ENCODE measurements at places on chromosomes 12 and 14.

- DNase-seq = peak; percentile 71
These were observed 24.1 kb downstream of the DMAC2L start for GRCh38 chr14:50335989-50336824.

DNA sequence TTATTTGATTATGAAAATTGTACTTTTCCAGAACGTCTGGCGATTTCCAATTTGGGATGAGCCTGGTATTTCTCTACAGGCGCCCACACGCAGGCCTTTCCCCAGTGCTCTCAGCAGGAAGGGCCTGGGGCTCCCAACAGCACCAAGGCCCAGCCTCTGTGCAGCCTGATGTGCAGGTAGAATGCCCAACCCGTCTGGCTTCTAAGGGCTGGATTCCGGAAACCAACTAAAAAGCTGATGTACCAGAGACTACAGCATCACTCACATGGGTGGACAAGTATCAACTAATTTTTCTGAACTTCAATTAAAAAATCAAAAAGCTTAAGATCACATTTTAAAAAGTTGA, 25.8 kb downstream of the CDC42BPB start:
- DNase-seq = no peak

GRCh38 chr14:42140831-42141279, 534.2 kb downstream of the LRFN5 start:
- peak; percentile 77 for DNase-seq

- DNase-seq = no peak
These were observed 36.5 kb downstream of the WIF1 start for GRCh38 chr12:65084579-65084978.

- DNase-seq = no peak
These were observed 174.7 kb downstream of the SLC2A13 start for GRCh38 chr12:39931231-39931630.

- DNase-seq = no peak
These were observed 1.7 kb downstream of the OTUB2 start for GRCh38 chr14:94027566-94028449.

GRCh38 chr14:78592616-78593219, 422.5 kb downstream of the NRXN3 start:
- no peak for DNase-seq

DNA sequence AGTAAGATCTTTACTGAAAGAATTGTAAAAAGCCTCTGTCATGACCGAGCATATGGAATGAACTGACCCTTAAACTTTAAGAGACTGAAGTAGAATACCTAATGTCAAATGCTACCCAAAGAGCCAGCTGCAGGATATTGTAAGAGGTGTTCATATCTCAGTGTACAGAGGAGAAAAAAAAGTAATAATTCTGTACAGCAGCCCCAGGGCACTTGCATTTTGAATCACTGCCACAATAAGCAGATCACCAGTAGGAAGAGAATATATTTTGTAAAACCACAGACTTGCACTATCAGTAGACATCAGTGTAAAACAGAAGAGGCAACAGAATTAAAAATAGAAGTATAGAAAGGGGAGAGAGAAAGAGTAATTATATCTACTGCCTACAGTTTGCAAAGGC, 162.6 kb downstream of the PPFIA2 start:
- DNase-seq = no peak

- DNase-seq = peak; percentile 10
These were observed 20.1 kb upstream of the PLEK2 start for GRCh38 chr14:67432050-67432564.

DNA sequence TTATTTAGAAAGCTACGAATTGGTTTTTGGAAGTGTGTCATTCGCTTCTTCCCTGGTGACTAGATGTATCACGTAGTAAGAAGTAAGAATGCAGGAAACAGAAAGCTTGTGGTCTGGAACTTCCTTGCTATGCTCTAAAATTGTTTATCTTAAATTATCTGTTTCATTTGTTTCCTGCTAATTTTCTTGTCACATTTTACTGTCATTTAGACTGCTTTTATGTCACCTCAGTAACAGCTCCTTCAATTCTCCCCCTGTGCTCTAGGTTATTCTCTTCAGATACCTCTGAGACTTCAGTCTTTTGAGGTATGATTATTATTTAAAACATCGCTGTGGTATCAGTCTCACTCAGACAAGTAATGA, 699 bp upstream of the CD69 start:
- no peak for DNase-seq

DNA sequence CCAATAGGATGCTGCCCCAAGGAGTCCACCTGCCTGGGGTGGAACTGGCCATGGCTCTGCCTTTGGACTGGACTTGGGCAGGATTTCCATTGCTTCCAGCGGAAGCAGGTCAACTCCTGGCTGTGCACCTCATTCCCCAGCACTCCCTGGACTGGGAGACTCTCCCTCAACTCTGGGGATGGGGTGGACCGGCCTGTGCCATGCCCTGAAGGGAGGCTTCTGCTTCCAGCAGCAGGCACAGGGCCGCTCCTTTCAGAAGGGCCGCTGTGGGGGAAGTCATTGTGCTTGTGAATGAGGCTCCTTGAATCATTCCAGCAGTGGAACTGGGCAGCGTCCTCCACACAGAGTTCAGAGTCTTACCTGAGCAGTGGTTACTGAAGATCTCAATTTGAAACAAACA, 23.0 kb downstream of the TCHP start:
- no peak for DNase-seq

GRCh38 chr12:46304070-46304469, 35.2 kb upstream of the SLC38A1 start:
- DNase-seq = peak; percentile 50

- DNase-seq = no peak
These were observed 369.8 kb downstream of the CACNA1C start for GRCh38 chr12:2422591-2422990.

DNA sequence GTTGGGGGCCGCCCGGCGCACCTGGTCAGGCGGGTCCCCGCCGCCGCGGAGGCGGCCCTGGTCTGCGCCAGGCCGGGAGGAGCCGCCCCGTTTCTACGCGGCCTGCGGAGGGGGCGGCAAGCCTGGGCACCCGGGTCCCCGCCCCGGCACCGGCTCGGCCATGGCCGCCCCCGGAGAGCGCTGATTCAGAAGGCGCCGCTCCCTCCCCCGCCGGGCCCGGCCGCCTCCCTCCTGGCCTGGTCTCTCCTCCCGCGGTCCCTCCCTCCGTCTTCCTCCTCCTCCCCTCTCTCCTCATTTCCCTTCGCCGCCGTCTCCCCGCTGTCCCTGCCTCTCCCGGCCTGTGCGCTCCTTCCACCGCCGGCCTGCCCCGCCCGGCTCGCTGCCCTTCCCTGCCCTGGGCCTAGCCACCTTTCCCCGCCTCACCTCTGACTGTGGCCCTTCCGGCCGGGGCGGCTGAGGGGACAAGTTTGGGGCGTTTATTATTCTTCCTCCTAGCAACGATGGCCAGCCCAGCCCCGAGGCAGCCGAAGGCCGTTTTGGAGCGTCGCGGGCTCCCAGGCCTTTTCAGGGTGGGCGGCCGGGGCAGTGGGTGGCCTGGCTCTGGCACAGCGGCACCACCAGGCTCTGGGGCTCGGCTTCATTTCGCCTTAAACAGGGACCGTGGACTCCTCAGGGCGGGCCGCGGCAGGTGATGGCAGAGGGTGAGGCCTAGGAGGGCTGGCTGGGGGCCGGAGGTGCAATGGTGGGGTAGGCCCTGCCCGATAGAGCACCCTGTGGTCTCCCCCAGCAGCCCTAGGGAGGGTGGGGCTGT, 768 bp downstream of the CEP170B start:
- DNase-seq = peak; percentile 76

- peak; percentile 61 for DNase-seq
These were observed 9.3 kb downstream of the ETV6 start for GRCh38 chr12:11658791-11659190.

DNA sequence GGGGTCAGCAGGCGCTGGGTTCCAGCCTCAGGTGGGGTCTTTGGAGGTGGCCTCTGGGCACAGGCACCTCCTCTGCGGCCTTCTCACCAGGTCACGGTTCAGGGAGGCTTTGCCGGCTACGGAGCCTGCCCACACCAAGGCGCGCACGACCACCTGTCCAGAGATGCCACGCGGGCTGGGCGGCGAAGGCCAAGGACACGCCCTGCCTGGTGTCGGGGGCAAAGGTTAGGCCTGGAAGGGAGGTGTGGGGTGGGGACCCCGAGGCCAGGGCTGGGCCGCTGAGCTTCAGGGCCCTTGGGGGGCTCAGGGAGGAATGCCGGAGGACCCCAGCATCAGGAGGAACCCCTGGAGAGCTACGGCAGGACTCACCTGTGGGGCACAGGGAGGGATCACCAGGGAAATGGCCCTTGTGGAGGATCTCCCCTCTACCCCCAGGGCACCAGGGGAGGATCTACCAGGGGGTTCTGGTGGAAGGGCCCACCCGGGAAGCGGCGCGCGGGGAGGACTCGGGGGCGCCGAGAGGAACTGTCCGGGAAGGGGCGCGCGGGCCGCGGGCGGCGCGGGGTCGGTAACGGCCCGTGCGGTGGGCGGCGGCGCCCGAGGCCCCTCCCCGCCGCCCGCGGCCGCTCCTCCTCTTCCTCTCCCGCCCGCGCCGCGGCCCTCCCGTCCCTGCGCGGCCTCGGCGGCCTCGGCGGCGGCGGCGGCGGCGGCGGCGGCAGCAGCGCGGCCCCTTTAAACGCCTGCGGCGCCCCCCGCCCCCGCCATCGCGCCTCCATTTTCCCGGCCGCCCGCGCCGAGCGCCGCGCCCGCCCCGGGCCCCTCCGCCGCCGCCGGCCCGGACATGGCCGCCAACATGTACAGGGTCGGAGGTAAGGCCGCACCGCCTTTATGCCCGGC, at the start of gene MTA1:
TSS of gene MTA1 (plus strand) at position 633 of the 897 bp plus-strand sequence. CDS start at position 842, 209 bp downstream.
- DNase-seq = peak; percentile 73

DNA sequence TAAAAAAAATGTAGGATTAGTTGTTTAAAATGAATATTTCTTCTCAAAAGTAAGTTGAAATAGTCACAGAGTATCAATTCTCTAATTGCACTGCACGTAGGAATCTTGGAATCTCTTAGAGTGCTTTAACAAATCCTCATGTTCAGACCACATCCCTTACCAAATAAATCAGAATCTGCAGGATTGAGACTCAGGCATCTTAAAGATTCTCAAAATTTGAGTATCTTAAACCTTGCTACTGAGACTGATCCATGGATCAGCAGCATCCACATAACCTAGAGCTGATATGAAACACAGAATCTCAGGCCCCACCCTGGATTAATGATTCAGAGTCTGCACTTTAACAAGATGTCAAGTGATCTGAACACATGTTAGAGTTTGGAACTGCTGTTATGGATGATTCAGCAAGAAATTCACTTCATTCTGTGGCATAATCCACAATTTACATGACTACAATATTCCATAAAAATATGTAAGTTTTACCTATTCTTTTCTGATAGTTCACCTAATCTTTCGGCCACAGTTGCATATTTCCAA, 58.7 kb downstream of the ADAMTS20 start:
- no peak for DNase-seq

DNA sequence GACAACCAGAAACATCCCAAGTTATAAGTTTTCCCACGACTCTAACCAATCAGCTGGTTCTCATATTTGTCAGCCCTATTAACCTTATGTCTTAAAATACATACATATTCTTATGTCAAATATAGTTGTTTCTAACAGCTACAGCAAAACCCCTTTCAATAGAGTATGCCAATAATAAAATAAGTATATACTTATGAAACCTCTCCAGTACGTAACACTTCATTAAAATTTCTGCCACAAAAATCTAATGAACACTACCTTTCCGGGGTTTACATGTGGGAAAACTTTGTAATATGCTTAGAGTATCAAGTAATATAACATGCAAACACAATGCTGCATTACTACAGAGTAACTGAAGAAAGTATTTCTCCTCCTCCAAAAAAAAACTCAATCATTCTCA, 1.8 kb downstream of the LRP6 start:
- DNase-seq = no peak

DNA sequence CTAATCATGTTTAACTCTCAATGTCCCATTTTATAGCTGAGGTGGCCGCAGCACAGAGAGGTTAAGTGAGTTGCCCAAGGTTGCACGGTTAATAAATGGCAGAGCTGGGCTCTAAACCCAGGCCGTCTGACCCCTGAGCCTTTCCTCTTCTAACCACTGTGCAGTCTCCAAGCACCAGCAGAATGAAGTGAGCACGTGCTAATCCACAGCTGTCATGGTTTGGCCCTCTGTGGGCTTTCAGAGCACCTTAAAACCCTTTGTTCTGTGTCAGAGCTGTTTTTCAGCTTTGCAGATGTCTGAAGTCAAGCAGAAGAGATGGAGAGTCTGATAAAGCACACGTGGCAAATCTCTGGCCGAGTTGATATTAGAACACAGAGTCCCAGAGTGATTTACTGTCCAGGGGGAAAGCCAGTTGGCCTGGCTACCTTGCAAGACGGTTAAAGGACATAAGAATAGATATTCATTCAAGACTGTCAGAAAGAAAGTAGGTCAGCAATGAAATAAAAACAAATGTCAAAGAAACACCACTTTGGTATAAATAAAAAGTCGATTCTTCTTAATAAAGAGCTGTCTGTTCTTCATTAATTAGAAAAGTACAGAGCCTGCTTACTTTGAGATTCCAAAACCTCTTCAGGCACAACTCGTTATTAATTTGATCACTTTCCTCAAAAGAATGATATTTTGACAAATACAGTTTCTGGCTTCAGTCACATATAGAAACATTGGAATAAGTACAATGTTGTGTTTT, 107.3 kb downstream of the CRADD start:
- peak; percentile 67 for DNase-seq

Measured in foreskin fibroblast (primary cell).